CD4-positive, CD25-positive, alpha-beta regulatory T cell (primary cell): ENCODE measurements at places on chromosomes 5 and 9.

- no peak for DNase-seq
Measured at GRCh38 chr5:143011585-143011984, 241.4 kb downstream of the ARHGAP26 start.

GRCh38 chr5:960551-960950, 48.1 kb upstream of the NKD2 start:
- no peak for DNase-seq

DNA sequence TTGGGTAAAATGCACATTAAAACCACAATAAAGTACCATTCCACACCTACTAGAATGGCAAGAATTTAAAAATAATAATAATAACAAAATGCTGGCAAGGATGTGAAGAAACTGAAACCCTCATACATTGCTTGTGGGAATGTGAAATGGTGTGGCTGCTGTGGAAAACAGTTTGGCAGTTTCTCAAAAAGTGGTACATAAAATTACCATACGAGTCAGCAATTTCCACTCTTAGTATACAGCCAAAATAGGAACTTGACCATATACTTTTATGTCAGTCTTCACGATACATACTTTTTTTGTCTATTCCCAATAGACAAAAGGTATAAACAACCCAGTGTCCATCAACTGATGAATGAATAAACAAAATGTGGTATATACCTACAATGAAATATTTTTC, 15.6 kb downstream of the FKBP15 start:
- no peak for DNase-seq

DNA sequence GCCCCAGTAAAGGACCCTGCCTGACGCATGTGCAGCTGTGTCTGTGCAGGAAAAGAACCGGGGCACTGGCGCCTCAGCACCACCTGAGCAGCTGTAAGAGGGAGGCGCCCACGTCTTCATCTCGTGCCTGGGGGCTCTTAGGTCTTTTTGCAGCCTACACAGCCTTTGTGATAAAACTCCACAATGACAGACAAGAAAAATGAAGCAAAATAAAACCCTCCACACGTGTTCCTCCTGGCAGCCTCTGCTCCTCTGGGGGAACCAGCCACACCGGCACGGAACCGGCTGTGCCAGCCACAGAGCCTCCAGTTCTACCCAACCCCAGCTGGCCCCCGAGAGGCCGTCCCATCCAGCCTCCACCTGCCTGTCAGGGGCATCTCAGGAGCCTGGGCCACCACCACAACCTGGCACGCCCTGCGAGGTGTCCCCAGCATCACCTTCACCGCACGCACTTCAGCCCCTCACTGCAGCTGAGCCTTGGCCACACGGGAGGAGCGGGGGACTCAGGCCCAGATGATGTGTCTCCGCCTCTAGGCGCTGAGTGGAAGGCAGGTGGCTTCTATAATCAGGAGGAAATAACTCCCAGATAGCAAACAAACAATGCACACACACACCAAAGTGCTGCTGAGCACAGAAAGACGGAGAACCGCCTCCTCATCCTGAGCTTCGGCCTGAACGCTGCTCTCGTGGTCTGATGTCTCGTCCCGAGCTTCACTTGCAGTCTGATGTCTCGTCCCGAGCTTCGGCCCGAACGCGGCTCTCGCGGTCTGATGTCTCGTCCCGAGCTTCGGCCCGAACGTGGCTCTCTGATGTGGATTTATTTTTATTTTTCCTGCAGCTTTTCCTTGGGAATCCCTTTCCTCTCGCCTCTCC, 28.6 kb upstream of the NSMF start:
- no peak for DNase-seq

DNA sequence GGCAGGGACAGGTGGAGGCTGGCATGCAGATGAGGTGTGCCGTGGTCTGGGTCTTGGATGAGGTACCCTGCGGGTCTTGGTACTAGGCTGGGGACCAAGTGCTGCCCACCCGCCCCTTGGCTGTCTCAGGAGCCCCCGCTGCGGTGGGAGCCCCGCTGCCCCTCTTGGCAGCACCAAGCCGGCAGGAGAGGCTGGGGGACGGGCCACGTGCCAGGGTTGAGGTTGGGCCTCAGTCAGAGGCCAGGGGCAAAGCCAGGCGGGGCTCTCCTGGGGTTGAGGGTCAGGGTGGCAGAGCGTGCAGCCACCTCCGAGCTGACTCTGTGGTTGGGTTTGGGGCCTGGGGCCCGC, 2.0 kb downstream of the CARD9 start:
- no peak for DNase-seq

DNA sequence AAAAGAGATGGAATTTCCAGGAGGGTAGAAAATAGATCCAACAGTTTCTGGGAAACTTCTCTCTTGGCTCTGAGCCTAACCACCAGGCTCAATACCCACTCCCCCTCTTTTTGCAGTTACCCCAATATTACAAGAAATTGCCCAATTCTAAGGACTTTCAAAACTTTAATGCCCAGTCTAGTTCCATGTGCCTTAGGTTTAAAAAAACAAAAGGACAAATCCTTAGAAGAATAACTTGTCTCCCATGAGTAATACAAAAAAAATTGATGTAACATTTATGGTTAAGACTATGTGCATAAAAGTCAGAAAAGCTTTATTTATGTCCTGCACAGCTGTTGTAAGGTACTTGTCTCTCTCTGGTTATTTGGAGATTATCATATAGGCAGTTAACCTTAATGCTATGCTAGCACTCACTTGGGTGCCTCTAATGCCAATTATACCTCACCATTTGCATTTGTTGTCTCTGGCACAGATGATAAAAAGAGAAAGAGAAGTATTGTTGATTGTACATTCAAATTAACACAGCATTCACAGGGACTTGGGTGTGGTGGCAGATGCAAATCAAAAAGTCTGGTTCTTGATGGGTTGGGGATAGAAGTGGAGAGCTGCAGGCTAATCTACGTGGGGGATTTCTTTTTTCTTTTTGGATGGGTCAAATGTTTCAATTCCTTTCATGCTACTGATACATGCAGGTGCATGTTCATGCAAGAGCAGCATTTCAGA, 159.4 kb downstream of the PIK3R1 start:
- DNase-seq: no peak

- DNase-seq: no peak
Measured at GRCh38 chr5:37724395-37725125, 115.3 kb downstream of the GDNF start.

DNA sequence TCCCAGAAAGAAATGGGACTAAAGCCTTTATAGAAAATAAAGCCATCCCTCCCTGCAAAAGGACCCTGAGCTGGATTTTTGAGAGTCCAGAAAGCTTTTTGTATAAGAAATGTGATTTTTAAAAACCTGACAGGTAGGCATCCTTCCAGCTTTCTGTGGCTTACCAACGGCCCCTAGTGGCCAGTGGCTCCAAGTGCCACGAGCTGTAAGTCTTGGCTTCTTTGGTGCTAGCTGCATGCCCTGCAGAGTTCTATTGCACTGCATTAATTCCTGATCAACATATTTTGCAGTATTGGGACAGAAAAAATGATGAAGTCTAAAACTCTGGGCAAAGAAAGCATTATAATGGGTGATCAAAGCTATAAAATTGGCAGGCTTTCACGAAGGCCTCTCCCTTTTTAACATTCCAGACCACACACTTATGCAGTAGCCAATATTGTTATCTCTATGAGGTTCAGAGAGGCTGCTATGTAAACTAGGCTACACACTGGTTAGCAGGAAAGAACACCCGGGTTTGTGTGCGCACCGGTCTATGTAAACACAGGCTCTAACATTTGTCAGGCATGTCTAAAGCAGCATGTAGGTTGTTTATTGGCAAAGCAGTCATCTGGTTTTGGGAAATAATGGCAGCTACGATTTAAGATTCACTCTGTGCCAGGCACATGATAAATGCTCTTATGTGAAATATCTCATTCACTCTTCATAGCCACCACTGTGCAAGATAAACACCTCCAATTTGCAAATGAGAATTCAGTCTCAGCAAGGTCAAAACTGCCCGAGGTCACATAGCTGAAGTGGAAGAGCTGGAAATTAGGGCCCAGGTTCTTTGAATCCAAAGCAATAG, 55.2 kb downstream of the NMUR2 start:
- DNase-seq: peak; percentile 43

DNA sequence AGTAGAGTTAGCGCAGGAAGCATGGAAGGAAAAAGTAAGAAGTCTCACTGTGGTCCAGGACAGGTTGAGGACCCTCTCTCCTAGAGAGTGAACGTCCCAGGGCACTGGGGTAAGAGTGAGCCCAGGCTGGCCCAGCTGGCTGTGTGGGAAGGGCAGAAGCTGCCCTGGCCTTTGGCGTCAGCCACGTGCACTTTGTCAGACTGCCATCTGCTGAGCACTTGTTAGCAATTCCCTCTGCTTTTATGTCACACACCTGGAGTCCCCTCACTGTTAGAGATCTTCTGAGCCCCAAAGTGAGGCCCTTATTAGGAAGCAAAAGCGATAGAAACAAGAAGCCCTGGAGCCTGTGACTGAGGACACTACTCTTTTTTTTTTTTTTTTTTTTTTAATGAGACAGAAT, 79.1 kb downstream of the UGCG start:
- DNase-seq: no peak

DNA sequence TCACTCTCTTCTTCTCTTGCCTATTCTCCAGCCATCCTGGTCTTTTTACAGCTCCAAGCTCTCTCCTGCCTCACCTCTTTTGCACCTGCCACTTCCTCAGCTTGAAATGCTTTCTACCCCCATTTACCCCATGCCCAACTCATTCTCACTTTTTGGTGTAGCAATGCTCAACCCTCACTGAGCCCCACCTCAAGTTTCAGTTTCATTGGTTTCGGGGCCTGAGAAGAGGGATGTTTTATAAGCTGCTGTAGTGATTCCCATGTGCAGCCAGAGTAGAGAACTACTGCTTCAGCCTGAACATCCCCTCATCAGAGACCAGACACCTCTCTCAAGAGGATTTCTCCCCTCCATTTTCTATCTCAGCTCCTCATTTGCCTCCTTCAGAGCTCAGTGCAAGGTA, 45.2 kb upstream of the FYB1 start:
- DNase-seq: no peak

DNA sequence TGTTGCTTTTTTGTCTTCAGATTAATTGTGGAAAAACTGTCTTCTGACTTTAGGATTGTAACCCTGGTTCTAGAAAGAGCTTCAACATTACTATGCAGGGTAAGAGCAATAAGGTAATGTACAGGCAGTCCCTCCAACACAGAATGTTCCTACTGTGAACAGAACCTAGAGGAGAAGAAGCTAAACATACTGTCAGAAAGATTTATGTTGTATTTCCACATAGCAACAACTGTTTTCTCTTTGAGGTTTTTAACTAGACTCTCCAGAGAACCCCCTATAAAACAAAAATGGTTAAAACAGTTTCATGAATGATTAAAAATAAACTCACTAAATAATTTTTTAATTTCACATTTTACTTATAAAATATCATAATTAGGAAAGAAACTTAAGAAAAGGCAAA, 64.3 kb upstream of the NAA35 start:
- DNase-seq: no peak

DNA sequence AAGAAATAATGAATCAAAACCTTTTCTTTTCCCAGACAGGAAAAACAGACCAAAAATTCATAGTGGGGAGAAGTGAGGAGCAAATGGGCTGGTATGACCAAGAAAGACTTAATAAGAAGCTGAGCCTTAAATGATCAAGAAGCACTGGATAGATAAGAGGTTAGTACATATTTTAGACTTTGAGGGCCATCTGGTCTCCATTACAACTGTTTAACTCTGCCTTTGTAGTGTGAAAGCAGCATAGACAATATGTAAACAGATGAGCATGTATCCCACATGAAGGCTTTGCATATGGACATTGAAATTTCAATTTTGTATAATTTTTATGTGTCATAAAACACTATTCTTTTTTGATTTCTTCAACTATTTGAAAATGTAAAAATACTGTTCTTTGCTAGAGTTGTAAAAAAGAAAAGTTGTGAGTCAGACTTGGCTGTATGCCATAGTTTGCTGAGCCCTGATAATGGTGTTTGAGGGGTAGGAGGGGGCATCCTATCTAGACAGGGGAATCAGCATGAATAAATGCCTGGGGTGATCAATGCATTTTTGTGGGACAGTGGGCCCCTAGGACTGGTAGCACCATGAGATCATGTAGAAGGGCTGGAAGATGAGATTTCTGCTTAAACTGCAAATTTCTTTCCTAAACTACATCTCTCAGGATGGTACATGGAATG, 91.8 kb upstream of the GPR151 start:
- DNase-seq: no peak

DNA sequence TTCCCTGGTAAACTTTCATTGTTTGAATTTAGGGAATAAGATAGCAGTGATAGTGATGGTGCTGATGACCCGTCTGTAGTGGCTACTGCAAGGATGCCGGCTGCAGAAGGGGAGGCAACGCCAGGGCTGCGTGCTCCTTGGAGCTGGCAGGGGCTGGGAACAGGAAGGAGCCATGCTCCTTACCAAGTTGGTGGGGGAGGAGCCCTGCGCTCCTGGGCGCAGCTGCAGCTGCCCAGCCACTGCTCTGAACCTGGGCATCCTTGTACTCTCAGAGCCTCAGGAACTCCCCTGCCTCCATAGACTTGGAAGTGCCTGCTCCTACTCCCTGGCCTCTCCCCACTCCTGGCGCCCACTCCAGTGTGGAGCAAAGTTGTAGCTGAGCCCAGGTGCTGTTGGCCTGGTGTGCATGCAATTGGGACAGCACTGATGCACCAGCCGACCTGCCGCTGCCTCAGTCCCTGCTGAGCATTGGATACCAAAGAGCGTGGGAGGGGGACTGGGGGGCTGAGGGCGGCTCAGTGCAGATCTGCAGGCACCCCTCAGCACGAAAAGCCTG, 585.1 kb upstream of the FAM174A start:
- DNase-seq: no peak

DNA sequence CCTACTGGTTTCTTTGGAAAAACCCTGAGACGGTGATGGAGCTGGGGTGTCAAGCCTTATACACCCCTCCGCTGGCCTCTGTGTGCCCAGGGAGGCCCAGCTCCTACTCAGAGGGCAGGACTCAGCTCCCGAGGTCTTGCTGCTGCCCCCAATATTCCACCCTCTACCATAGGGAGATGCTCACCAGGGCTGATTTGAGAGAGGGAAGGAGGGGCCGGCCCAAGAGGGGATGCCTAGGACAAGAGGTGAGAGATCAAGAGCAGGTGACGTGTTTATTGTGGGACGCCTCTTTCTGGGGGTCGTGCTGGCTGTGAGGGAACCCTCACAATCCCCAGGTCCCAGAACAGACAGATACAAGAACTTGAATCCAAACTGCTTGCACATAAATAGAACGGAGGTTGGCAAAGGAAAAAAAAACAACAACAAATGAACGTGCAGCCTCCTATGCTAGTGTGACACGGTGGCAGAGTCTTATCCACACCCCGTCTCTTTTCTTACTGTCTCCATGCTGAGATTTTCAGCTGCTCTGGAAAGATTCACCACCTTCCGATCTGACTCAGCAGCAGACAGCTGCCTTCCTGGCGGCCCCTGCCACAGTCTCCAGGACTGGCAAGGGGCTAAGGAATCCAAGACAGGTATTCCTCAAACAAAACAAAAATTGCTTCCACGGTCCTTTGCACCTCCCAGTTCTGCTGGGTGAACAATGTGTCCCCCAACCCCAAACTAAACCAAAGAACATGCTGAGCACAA, 22.3 kb downstream of the FABP6 start:
- DNase-seq: no peak

DNA sequence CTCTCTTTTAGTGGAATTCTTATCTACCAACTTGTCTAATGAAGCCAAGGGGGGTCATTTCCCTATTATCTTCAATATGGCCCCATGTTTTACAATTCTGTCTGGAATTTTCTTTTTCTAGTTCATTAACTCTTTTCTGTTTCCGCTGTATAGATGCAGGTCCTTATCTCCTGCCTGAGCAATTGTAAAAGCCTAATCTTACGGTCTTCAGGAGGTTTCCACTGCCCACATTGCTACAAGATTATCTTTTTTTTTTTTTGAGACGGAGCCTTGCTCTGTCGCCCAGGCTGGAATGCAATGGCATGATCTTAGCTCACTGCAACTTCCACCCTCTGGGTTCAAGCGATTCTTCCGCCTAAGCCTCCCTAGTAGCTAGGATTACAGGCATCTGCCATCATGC, 132.3 kb downstream of the UNC13B start:
- no peak for DNase-seq
